Neural progenitor cell (in vitro differentiated cells): ENCODE measurements at places on chromosomes 11 and 22.
A peak's percentile ranks its signal among the peaks of the same experiment; 100 is the strongest.

- no peak for DNase-seq
These were observed 94.2 kb downstream of the ABTB2 start for GRCh38 chr11:34263441-34264091.

DNA sequence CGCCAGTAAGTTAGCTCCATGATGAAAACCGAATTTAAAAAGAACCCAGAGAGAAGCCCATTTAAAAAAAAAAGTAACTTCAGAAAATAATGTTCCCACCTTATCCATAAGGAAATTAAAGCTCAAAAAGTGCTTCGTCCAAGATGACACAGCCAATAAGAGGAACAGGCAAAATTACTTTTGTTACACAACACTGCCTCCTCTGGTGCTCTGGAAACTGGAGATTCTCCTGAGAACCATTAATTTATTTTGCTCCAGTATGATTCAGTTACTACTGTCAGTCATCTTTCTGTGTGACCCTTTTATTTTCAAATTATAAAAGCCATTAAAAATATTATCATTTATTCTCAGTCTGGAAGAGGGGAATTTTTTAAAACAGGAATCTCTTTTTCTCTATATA, 2.0 kb downstream of the IFT27 start:
- peak; percentile 37 for DNase-seq

- DNase-seq: no peak
These were observed 9.7 kb downstream of the OR5AN1 start for GRCh38 chr11:59368238-59369022.

DNA sequence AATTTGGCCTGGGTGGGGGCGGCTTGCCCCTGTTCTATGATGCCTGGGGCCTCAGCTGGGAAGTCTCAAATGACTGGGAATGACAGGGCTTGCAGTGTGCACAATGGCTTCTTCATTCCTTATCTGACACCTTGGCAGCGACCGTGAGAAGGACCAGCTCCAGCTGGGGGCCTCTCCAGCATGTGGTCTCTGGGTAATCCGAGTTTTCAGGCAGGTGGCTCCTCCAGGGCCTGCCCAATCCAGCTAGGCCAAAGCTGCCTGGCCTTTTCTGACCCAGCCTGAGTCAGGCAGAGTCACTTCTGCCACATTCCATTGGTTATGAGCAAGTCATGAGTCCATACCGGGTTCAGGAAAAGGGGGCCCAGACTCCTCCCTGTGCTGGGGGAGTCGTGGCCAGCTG, 646.0 kb downstream of the OPCML start:
- DNase-seq: no peak

- DNase-seq: no peak
These were observed 120.8 kb downstream of the CTTN start for GRCh38 chr11:70519117-70519516.

- peak; percentile 63 for DNase-seq
These were observed 52.2 kb upstream of the CEP126 start for GRCh38 chr11:101862391-101863233.

GRCh38 chr22:49099496-49100124, 728.1 kb downstream of the BRD1 start:
- DNase-seq: no peak

DNA sequence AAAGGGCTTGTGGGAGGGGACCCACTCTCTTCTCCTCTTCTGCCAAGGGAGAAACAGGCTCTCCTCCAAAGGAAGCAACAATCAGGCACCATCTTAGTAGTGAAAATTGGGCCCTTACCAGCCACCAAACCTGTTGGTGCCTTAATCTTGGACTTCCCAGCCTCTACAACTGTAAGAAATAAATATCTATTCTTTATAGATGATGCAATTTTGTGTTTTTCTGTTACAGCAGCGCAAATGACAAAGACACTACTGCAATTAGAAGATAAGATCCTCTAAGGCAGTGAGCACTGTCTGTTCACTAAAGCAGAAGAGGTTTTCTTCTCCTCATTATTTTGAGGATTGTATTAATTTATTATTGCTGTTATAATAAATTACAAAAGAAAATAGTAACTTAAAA, 691.4 kb upstream of the CCDC179 start:
- DNase-seq: no peak
